Immature natural killer cell (primary cell): ENCODE measurements at places on chromosomes 7 and 10. TPM values are rescaled to one million over a fixed set of nuclear protein-coding genes. Genes with fewer than 3 reads are reported as not detected.

CPA2 gene
- polyA plus RNA-seq, result not detected

- no peaks in the 10 kb centered on the region for H3K4me1 ChIP-seq
- no peak overlapping the region for H3K4me3 ChIP-seq
- peaks cover 3% of the 10 kb centered on the region for H3K27me3 ChIP-seq
- H3K36me3 ChIP-seq, result no peaks in the 10 kb centered on the region
Measured at GRCh38 chr10:21202776-21203462, 305.8 kb upstream of the NEBL start.

DNA sequence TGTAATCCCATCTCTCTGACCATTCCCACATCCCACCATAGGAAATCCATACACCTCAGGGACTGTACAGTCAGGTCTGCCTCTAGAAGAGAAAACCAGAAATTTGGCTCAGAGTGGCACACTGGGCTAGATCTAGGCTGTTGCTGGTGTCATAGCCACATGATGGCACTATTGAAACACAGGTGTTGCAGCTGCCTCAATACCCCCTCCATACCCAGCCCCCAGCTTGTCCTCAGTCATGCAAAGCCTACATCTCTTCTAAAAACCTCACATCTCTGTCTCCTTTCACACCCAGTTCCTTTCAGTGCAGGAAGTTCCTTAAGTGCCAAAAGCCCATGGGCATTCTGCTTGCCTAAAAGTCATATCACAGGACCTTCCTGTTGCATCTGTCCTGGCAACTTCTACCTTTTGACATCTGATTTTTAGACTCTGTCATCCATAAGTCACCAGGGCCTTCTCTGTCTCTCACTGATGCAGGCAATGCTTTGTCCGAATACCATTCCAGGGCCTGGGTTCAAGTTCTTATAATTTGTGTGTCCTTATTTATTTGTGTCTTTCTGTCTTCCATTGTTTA is 27.0 kb upstream of the HIBADH start:
- peak; percentile 13 for DNase-seq
- peaks cover 8% of the 10 kb centered on the region for H3K27me3 ChIP-seq
- no peak overlapping the region for H3K4me3 ChIP-seq
- H3K4me1 ChIP-seq, result no peaks in the 10 kb centered on the region

NUTM2E gene
- polyA plus RNA-seq, result not detected

ORC5 gene
- polyA plus RNA-seq, result 16.9 TPM

- DNase-seq, result no peak
- peaks cover under 1% of the 10 kb centered on the region for H3K27me3 ChIP-seq
- H3K36me3 ChIP-seq, result no peaks in the 10 kb centered on the region
- no peak overlapping the region for H3K27ac ChIP-seq
- no peak overlapping the region for H3K4me3 ChIP-seq
Measured at GRCh38 chr10:73408061-73408460, 5.8 kb downstream of the ANXA7 start.

MYPN gene
- polyA plus RNA-seq, result not detected

DNA sequence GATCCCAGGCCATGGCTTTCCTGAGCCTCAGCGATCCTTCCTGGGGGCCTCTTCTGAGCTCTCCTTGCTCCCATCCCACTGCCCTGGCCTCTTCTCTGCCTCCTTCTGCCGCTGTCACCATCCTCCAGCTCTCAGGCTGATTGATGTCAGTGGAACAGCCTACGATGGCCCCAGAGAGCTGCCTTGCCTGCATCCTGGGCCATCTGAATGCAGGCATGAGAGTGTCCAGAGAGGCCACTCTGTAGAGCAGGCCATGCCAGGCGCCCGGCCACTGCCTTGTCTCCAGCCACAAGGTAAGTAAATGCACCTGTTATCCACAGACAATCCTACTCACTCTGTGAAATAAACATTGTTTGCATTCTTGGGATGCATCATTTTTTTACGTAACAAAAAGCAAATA is 171.4 kb upstream of the PPP2R2D start:
- no peaks in the 10 kb centered on the region for H3K4me1 ChIP-seq
- no peak overlapping the region for H3K27ac ChIP-seq
- no peak overlapping the region for H3K4me3 ChIP-seq

FHIP2A gene
- polyA plus RNA-seq, result 10.4 TPM

DNA sequence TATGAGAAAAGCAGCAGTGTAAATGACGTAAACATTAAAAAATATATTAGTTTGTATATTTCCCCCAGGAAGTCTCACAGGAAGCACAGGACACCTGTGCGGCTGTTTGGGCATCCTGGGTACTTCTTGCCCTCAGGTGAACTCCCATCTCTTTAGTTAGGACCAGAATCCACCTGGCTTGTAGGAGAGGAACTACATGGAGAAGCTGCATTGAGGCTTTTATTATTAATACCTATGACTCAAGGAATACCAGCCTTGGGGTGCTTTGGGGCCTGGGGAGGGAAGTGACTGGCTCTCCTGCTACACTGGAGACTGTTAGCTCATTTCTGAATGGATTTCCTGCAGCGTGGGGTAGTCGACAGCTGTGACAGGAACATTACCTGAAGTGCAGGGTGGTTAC is 40.0 kb upstream of the GSDME start:
- H3K27ac ChIP-seq, result no peak overlapping the region
- H3K36me3 ChIP-seq, result peaks cover 43% of the 10 kb centered on the region
- no peak for DNase-seq

GRCh38 chr7:86768967-86769760 is 125.5 kb downstream of the GRM3 start:
- no peaks in the 10 kb centered on the region for H3K4me1 ChIP-seq
- no peak for DNase-seq
- no peaks in the 10 kb centered on the region for H3K27me3 ChIP-seq
- H3K27ac ChIP-seq, result no peak overlapping the region

ATE1 gene
- 34.5 TPM for polyA plus RNA-seq

- no peaks in the 10 kb centered on the region for H3K27me3 ChIP-seq
- peak overlapping the region; percentile 89 for H3K27ac ChIP-seq
- no peaks in the 10 kb centered on the region for H3K36me3 ChIP-seq
- no peak for DNase-seq
- peaks cover 86% of the 10 kb centered on the region for H3K4me1 ChIP-seq
Measured at GRCh38 chr7:105355701-105356100, 33.0 kb downstream of the SRPK2 start.

- no peak overlapping the region for H3K4me3 ChIP-seq
- H3K27ac ChIP-seq, result no peak overlapping the region
- no peak for DNase-seq
- peaks cover 9% of the 10 kb centered on the region for H3K4me1 ChIP-seq
- no peaks in the 10 kb centered on the region for H3K36me3 ChIP-seq
Measured at GRCh38 chr10:110636932-110637557, 7.1 kb upstream of the RBM20 start.

CYP26C1 gene
- polyA plus RNA-seq, result 0.12 TPM

- H3K4me3 ChIP-seq, result no peak overlapping the region
- peaks cover 14% of the 10 kb centered on the region for H3K4me1 ChIP-seq
- peaks cover 12% of the 10 kb centered on the region for H3K36me3 ChIP-seq
- no peaks in the 10 kb centered on the region for H3K27me3 ChIP-seq
- H3K27ac ChIP-seq, result peak overlapping the region; percentile 51
- DNase-seq, result no peak
Measured at GRCh38 chr7:149440222-149440621, 20.6 kb downstream of the ZNF777 start.

DNA sequence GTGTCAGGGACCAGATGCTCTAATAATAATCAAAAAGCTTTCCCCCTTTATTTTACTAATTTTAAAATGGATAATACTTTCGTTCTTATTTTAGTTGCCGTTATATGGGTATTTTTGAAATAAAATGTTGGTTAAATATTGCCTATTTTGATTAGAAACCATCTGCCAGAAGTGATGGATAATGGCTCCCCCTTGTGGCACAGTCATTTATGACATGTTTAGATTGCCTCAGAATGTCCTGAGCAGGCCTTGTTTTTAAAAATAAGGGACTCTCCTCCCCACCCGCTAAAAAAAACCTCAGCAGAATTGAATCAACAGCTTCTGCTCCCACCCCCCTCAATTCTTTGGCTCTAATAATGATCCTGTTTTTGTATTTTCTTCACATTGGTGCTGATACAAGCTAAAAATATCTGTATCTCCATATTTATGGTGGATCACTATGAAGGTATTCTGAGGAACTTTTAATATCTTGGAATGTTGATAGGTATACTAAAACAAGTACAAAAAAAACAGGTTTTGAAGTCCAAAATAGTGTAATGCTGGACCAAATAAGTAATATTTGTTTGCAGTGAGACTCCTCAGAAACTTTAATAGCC is 38.8 kb downstream of the TMEM60 start:
- DNase-seq, result peak; percentile 61
- H3K4me1 ChIP-seq, result peaks cover 32% of the 10 kb centered on the region
- no peaks in the 10 kb centered on the region for H3K36me3 ChIP-seq
- H3K27ac ChIP-seq, result no peak overlapping the region

DNA sequence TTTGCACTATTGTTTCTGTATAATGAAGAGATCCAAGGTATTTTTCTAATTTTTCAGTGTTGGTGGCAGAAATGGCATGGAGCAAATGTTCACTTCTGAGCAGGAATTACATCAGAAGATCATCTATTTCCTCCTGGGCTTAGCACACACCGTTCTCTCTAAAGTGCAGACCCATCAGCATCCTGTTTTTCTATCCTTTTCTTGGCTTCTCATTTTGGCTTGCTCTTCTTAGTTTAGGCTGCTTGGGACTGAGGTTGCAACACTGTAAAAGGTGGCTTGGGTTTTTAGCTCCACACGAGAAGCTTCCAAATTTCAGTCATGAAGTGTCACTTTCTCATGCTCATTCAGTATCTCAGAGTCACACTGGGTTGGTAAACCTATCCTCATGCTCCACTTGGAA is 79.9 kb upstream of the SMIM30 start:
- no peaks in the 10 kb centered on the region for H3K36me3 ChIP-seq
- no peak for DNase-seq
- H3K27me3 ChIP-seq, result no peaks in the 10 kb centered on the region
- H3K4me1 ChIP-seq, result no peaks in the 10 kb centered on the region
- H3K4me3 ChIP-seq, result no peak overlapping the region

DNA sequence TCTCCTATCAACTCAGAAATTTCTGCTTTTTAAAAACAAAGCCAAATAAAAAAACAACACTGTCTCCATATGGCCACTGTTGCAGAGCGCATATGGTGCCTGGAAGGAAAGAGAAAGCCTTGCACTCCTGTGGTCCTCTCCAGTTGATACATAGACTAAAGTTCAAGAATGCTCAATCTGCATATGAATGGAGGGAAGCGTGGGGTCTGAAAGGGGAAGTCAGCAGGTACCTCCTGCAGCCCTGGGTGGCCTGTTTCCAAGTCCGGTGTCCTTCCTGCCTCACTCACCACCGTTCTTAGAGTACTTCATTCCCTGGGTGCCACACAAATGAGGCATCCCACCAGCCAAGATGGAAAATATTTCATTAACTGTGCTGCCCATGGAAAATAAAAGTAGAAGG is 138.3 kb upstream of the PALS2 start:
- H3K27me3 ChIP-seq, result peaks cover 2% of the 10 kb centered on the region
- peaks cover 2% of the 10 kb centered on the region for H3K4me1 ChIP-seq
- H3K36me3 ChIP-seq, result no peaks in the 10 kb centered on the region
- H3K4me3 ChIP-seq, result no peak overlapping the region
- no peak for DNase-seq
- H3K27ac ChIP-seq, result no peak overlapping the region

- H3K4me1 ChIP-seq, result no peaks in the 10 kb centered on the region
- DNase-seq, result no peak
- H3K27me3 ChIP-seq, result peaks cover 7% of the 10 kb centered on the region
Measured at GRCh38 chr7:101768280-101768679, 49.1 kb upstream of the CUX1 start.

GRM3 gene
- polyA plus RNA-seq, result not detected

GRCh38 chr7:134548877-134549276 is at the start of gene AKR1B15:
TSS of gene AKR1B15 (plus strand) at chr7:134549110. CDS start at chr7:134564620, 15,510 bp downstream.
- H3K4me3 ChIP-seq, result no peak within 1 kb of the TSS
- no peak for DNase-seq
- H3K27me3 ChIP-seq, result peaks cover 9% of the 10 kb centered on the region
- no peaks in the 10 kb centered on the region for H3K4me1 ChIP-seq
- H3K36me3 ChIP-seq, result no peaks in the 10 kb centered on the region

DNA sequence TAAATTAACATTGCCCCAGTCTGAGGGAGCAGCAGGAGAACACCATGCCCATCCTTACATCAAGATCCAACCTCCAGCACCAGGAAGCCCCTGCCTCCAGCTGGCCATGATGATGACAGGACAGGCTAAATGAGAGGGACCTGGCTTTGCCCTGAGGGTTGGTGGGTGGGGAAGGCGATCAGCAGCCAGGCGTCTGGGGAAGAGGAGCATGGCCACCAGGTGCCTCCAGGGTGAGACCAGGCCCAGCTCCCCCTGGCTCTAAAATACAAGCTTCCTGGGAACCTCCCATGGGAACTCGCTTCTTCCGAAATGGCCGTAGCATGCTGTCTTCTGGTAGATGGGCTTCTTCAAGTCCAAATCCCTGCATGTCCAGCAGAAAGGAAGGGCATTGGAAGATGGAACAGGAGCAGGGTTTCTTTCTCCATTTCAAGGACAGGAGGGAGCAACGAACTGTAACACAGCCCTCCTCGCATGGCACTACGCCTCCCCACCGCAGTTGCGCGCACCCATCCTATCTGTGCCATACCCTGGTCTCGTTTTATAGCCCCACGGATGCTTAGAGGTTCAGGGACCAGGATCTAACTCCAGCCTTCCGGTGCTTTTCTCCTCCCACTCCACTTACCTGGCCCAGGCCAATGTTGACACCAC is 15.8 kb downstream of the MAT1A start:
- no peak overlapping the region for H3K27ac ChIP-seq
- H3K4me3 ChIP-seq, result no peak overlapping the region
- DNase-seq, result no peak
- H3K36me3 ChIP-seq, result no peaks in the 10 kb centered on the region
- H3K4me1 ChIP-seq, result no peaks in the 10 kb centered on the region
- H3K27me3 ChIP-seq, result peaks cover 6% of the 10 kb centered on the region

- H3K36me3 ChIP-seq, result no peaks in the 10 kb centered on the region
- no peak overlapping the region for H3K27ac ChIP-seq
- DNase-seq, result no peak
- H3K4me1 ChIP-seq, result peaks cover 40% of the 10 kb centered on the region
- peaks cover 11% of the 10 kb centered on the region for H3K27me3 ChIP-seq
- peak overlapping the region; percentile 9 for H3K4me3 ChIP-seq
Measured at GRCh38 chr7:138458576-138459412, 1.3 kb upstream of the TRIM24 start.

- H3K4me1 ChIP-seq, result no peaks in the 10 kb centered on the region
- H3K27me3 ChIP-seq, result peaks cover 3% of the 10 kb centered on the region
- no peak overlapping the region for H3K4me3 ChIP-seq
- H3K27ac ChIP-seq, result no peak overlapping the region
- no peaks in the 10 kb centered on the region for H3K36me3 ChIP-seq
Measured at GRCh38 chr10:113463777-113464176, 89.1 kb upstream of the HABP2 start.

RAMP3 gene
- polyA plus RNA-seq, result not detected
